ENCODE measurements at places on chromosomes 7 and 10.

GRCh38 chr10:83760142-83760541, 379.2 kb upstream of the GHITM start:
- DNase-seq, result no peak

GRCh38 chr10:104897696-104898095, 256.6 kb downstream of the SORCS3 start:
- no peak for DNase-seq

- DNase-seq, result no peak
Observed at GRCh38 chr7:54995610-54996363, 23.0 kb upstream of the EGFR start.

DNA sequence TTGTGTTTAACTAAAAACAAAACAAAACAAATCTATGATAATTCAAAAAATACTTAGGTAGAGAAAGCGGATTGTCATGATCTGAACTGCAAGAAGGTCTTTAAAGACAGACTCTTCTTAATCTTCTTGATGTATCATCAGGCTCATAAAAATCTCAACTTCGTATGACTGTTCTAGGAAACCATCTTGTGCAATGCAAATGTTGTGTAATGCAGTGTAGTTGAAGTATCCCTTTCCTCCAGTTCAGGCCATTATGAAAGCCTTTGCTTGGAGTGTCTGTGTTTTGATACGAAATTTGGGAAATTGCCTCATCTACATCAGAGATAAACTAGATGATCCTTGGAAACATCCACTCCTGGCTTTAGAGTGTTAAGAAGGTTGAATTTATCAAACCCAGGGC, 30.9 kb downstream of the CDK1 start:
- no peak for DNase-seq

DNA sequence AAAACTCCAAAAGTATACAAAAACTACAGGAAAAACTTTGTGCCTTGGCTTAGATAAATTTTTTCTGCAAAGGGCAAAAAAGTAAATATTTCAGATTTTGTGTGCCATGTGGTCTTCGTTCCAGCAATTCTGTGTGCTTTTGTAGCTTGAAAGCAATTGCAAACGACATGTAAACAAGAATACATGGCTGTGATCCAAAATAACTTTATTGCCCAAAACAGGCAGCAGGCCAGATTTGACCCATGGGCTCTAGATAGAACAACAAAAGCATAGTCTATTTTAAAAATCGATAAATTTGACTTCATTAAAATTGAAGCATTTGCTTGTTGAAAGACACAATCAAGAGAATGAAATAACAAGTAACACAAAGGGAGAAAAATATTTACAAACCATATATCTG, 336.6 kb downstream of the HPSE2 start:
- no peak for DNase-seq

Measured in stimulated activated naive CD8-positive, alpha-beta T cell treated with anti-CD3 and anti-CD28 coated beads, Interleukin-15, Interleukin-2, amounts not matched to agents 100 U/mL and 50 U/mL, for 24 hours (primary cell).